ENCODE measurements at places on chromosomes 2 and 18. TPM values are rescaled to one million over a fixed set of nuclear protein-coding genes. Genes with fewer than 3 reads are reported as not detected.

Gene PAX8
- total RNA-seq = 1.5 TPM

Gene PROKR1
- total RNA-seq = not detected

Gene FAM228A
- 0.18 TPM for total RNA-seq

Gene SOWAHC
- 9.3 TPM for total RNA-seq

Gene DSG1
- total RNA-seq = not detected

Data from fibroblast of the aortic adventitia (primary cell).